ENCODE measurements at places on chromosomes 16 and 17.

GRCh38 chr17:35804658-35805192, 4.6 kb upstream of the TAF15 start:
- no peak overlapping the region for H3K4me3 ChIP-seq
- peaks cover 53% of the 10 kb centered on the region for H3K4me1 ChIP-seq
- H3K36me3 ChIP-seq, result peaks cover 4% of the 10 kb centered on the region
- peak overlapping the region; percentile 48 for H3K27ac ChIP-seq
- DNase-seq, result no peak

DNA sequence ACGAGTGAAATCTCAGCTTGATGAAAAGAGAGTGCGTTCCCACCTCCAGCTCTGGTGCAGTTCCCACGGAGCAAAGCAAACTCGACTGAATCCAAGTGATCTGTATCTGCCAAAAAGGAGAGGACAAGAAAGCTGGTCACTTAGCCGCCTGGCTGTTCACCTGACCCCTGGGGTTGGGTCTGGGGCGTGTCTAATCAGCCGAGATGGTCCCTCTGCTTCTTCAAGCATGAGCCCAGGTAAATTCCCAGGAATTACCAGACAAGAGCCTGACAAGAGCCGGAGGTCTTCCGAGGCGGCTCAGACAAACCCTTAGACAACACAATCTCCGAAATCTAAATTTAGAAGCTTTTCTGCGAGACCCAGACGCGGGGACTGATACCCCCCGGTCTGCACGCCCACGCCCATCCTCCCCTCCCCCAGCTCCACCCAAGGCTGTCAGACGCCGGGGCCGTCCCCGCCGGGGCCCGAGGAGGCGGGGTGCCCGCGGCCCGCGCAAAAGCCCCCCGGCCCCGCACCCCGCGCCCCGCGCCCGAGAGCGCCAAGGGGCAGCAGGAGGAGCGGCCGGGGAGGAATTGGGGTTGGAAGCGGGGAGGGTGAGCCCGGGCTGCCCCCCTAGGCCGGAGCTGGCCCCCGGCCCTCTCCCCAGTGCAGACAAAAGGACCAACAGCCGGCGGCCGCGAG, 674 bp downstream of the ZNF821 start:
- H3K27me3 ChIP-seq, result no peaks in the 10 kb centered on the region
- peak overlapping the region; percentile 65 for H3K27ac ChIP-seq
- H3K4me3 ChIP-seq, result peak overlapping the region; percentile 82
- peaks cover 18% of the 10 kb centered on the region for H3K36me3 ChIP-seq
- peak; percentile 72 for DNase-seq
- H3K4me1 ChIP-seq, result peaks cover 48% of the 10 kb centered on the region

GRCh38 chr17:40556884-40557414, 8.3 kb downstream of the CCR7 start:
- DNase-seq, result peak; percentile 37
- H3K27me3 ChIP-seq, result no peaks in the 10 kb centered on the region
- H3K27ac ChIP-seq, result peak overlapping the region; percentile 100
- H3K36me3 ChIP-seq, result peaks cover 100% of the 10 kb centered on the region
- peaks cover 97% of the 10 kb centered on the region for H3K4me1 ChIP-seq

DNA sequence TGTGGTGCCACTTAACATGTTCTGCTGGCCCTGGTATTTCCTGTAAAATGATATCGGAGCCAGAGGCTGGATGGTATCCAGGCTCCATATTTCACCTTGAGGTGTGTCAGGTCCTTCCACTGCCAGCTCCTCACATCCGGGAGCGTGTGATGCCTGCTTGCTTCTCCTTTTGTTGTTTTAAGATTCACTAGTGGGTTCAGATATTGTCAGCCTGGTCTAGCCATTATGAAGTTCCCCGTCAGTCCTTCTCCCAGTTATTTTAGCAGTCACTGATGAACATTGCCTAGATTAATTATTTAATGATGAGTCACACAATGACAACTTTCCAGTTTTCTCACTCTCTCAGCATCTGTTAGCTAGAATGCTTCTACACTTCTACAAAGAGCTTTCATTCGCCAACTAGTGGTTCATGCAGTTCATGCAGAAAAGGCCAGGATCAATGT, 11.3 kb downstream of the DNAAF1 start:
- H3K36me3 ChIP-seq, result no peaks in the 10 kb centered on the region
- no peak for DNase-seq
- peaks cover 5% of the 10 kb centered on the region for H3K4me1 ChIP-seq
- no peak overlapping the region for H3K4me3 ChIP-seq
- no peak overlapping the region for H3K27ac ChIP-seq
- H3K27me3 ChIP-seq, result peaks cover 43% of the 10 kb centered on the region

DNA sequence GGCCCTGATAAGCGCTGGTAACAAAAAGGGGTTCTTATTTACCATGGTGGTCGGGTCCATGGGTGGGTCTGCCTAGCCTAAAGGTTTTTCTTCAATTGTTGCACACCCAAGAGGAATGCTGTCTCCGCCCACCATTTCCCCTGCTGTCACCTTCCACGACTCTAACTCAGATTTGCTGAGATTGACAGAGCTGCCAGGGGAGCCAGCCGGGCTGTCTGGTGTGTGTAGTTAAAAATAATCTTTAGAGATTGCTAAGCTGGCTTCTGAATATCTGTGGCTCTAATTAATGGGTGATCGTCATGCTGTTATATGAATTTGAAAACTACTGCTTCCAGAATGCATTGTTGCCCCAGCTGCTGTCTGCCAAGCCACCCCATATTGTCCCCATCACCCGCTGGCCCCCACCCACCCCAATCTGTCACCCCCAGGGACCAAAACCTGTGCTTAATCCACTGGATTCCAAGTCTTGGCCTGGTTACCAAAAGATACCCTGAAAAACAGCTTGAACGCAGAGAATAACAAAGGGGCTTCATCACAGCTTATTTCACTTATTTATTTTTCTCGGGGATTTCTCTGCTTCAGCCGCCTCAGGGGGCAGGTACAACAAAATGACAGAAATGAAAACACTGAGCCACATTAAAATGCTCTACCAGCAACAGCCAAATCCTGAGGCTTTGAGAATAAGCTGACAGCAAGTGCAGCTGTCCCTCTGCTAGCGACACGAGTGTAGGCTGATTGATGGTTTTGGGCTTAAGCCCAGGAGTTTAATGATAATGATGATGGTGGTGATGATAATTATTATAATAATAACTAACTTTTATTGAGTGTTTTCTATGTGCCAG, 46.1 kb upstream of the NLK start:
- no peaks in the 10 kb centered on the region for H3K36me3 ChIP-seq
- H3K27me3 ChIP-seq, result peaks cover 17% of the 10 kb centered on the region
- H3K27ac ChIP-seq, result no peak overlapping the region
- no peak for DNase-seq
- H3K4me1 ChIP-seq, result no peaks in the 10 kb centered on the region
- H3K4me3 ChIP-seq, result no peak overlapping the region

- no peak for DNase-seq
- H3K36me3 ChIP-seq, result no peaks in the 10 kb centered on the region
- H3K27ac ChIP-seq, result no peak overlapping the region
- peaks cover 3% of the 10 kb centered on the region for H3K4me1 ChIP-seq
These were observed 34.4 kb downstream of the HNF1B start for GRCh38 chr17:37710344-37710886.

GRCh38 chr16:53084141-53084541, 29.4 kb downstream of the CHD9 start:
- H3K27ac ChIP-seq, result no peak overlapping the region
- peaks cover 6% of the 10 kb centered on the region for H3K4me1 ChIP-seq
- no peaks in the 10 kb centered on the region for H3K36me3 ChIP-seq
- H3K4me3 ChIP-seq, result no peak overlapping the region

- H3K4me1 ChIP-seq, result peaks cover 13% of the 10 kb centered on the region
- DNase-seq, result no peak
- H3K4me3 ChIP-seq, result no peak overlapping the region
These were observed 4.4 kb upstream of the FBF1 start for GRCh38 chr17:75945211-75945610.

DNA sequence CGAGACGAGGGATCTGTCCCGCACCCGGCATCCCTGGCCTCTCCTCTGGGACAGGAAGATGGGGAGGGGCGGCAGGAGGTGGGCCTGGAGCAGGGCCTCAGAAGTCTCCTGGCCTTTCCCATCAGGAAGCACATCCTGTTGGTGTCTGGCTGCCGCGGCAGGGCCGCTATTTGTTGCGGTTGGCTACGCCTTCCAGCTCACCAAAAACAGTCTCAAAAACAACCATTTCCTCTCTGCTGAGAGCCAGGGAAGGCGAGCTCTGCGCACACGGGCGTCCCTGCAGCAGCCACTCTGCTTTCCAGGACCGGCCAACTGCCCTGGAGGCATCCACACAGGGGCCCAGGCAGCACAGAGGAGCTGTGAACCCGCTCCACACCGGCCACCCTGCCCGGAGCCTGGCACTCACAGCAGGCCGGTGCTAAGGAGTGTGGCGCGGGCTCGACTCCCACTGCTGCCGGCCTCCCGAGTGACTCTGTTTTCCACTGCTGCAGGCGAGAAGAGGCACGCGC, at the start of gene TMEM204:
Gene TMEM204, plus strand, starts transcription at position 224 of the 509 bp plus-strand sequence. CDS start 610 bp downstream, outside the sequence.
- H3K4me1 ChIP-seq, result peaks cover 45% of the 10 kb centered on the region
- no peaks in the 10 kb centered on the region for H3K27me3 ChIP-seq
- H3K27ac ChIP-seq, result peak within 1 kb of the TSS; percentile 95
- H3K36me3 ChIP-seq, result peaks cover 50% of the 10 kb centered on the region

- no peaks in the 10 kb centered on the region for H3K27me3 ChIP-seq
- H3K4me1 ChIP-seq, result no peaks in the 10 kb centered on the region
- H3K4me3 ChIP-seq, result no peak overlapping the region
- no peak for DNase-seq
These were observed 47.8 kb upstream of the TBX2 start for GRCh38 chr17:61351745-61352407.

- H3K27ac ChIP-seq, result peak overlapping the region; percentile 47
- peak; percentile 60 for DNase-seq
- H3K27me3 ChIP-seq, result peaks cover 49% of the 10 kb centered on the region
- H3K4me3 ChIP-seq, result peak overlapping the region; percentile 32
- H3K4me1 ChIP-seq, result peaks cover 60% of the 10 kb centered on the region
These were observed 19.6 kb upstream of the CCL1 start for GRCh38 chr17:34382621-34383124.

DNA sequence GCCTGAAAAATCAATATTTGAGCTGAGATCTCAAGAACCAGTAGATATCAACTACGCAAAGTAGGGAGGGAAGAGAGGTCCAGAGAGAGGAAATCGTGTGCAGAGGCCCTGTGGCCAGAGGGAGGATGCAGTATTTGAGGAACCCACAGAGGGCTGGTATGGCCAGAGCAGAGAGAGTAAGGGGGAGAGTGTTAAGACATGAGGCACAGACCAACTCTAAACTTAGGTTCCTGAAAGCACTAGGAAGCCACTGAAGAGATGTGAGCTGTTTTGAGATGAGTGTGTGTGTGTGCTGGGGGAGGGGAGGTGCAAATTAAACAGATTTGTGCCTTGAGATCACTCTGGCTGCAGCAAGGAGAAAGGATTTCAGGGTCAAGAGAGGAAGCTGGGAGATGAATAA, 10.9 kb downstream of the SLC13A2 start:
- H3K27ac ChIP-seq, result no peak overlapping the region
- no peak overlapping the region for H3K4me3 ChIP-seq
- H3K27me3 ChIP-seq, result no peaks in the 10 kb centered on the region
- no peaks in the 10 kb centered on the region for H3K36me3 ChIP-seq
- no peak for DNase-seq

DNA sequence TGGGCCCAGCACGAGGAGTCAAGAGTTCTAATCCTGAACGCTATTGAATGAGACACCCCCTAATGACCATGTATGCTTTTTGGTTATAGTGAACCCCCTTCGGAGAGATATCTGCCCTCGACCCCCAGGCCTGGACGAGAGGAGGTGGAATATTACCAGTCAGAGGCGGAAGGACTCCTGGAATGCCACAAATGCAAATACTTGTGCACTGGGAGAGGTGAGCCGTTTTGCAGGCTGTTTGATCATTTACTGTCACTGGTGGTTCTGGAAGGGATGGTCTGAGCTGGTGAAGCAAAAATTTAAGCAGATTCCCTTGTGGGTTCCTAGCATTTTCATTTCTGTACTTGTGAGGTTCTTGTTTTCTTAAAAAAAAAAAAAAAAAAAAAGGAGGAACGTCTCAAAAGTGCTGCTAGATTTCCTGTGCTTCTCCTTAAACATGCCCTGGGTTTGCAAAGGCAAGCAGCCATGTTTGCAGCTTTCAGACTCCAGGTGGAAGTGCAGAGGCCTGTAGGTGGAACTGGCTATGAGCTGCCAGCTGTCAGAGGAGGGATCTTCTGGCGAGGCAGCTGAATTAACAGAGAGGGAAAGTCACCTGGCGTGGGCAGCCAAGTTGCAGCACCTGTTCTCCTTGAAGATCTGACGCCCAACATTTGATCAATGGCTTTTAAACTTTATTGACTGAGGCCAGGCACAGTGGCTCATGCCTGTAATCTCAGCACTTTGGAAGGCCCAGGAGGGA, 3.5 kb downstream of the MARVELD3 start:
- no peaks in the 10 kb centered on the region for H3K36me3 ChIP-seq
- no peak overlapping the region for H3K4me3 ChIP-seq
- no peaks in the 10 kb centered on the region for H3K4me1 ChIP-seq
- peaks cover 26% of the 10 kb centered on the region for H3K27me3 ChIP-seq
- DNase-seq, result no peak

- peak overlapping the region; percentile 98 for H3K27ac ChIP-seq
- H3K4me3 ChIP-seq, result peak overlapping the region; percentile 88
- H3K4me1 ChIP-seq, result peaks cover 37% of the 10 kb centered on the region
- peaks cover 31% of the 10 kb centered on the region for H3K36me3 ChIP-seq
- H3K27me3 ChIP-seq, result no peaks in the 10 kb centered on the region
- DNase-seq, result peak; percentile 58
These were observed 9.2 kb upstream of the GLIS2 start for GRCh38 chr16:4306470-4307214.

- H3K4me3 ChIP-seq, result no peak overlapping the region
- H3K27ac ChIP-seq, result no peak overlapping the region
- H3K4me1 ChIP-seq, result no peaks in the 10 kb centered on the region
- H3K27me3 ChIP-seq, result no peaks in the 10 kb centered on the region
These were observed 80.6 kb downstream of the LMF1 start for GRCh38 chr16:890217-890616.

- H3K4me3 ChIP-seq, result no peak overlapping the region
- no peak overlapping the region for H3K27ac ChIP-seq
- H3K4me1 ChIP-seq, result no peaks in the 10 kb centered on the region
- no peak for DNase-seq
- no peaks in the 10 kb centered on the region for H3K36me3 ChIP-seq
These were observed 219.1 kb upstream of the IRX3 start for GRCh38 chr16:54505549-54506213.

- no peak overlapping the region for H3K4me3 ChIP-seq
- DNase-seq, result no peak
- H3K36me3 ChIP-seq, result no peaks in the 10 kb centered on the region
- H3K27me3 ChIP-seq, result peaks cover 3% of the 10 kb centered on the region
These were observed 57.9 kb upstream of the MAF start for GRCh38 chr16:79658301-79659033.

DNA sequence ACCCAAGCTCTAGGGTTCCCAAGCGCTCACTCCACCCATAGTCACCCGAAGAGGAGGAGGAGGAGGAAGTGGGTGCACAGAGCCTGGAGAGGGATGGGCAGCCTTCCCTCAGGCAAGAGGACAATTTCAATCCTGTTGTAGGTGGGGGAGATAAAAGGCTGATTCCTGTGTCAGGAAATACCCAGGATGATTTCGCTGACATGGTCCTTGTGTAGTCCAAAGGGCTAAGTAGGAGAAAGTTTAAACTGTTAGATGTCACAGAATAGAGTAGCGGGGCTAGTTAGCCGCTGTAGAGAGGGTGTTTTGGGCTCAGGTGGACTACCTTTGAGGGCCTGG, 1.3 kb upstream of the EXOC7 start:
- H3K27me3 ChIP-seq, result no peaks in the 10 kb centered on the region
- no peak for DNase-seq
- H3K4me3 ChIP-seq, result peak overlapping the region; percentile 98
- H3K4me1 ChIP-seq, result peaks cover 27% of the 10 kb centered on the region
- H3K36me3 ChIP-seq, result peaks cover 30% of the 10 kb centered on the region
